ENCODE measurements at places on chromosomes 6 and 20. TPM values are rescaled to one million over a fixed set of nuclear protein-coding genes. Genes with fewer than 3 reads are reported as not detected.

Gene UFL1
- total RNA-seq = 7.3 TPM

Gene SLC2A10
- 5.4 TPM for total RNA-seq

Gene MAS1
- not detected for total RNA-seq

Gene SLC22A2
- total RNA-seq = not detected

Gene CDH26
- 0.24 TPM for total RNA-seq

Gene DEFB124
- total RNA-seq = not detected

Gene HTR1B
- total RNA-seq = 0.15 TPM

Gene TRERF1
- total RNA-seq = 2.0 TPM

Gene MDFI
- total RNA-seq = 1.8 TPM

Gene KCNG1
- 183 TPM for total RNA-seq

Gene ECT2L
- not detected for total RNA-seq

Gene MLN
- total RNA-seq = not detected

Gene GPLD1
- 1.4 TPM for total RNA-seq

Gene LAMA5
- total RNA-seq = 43.2 TPM

Gene RUNX2
- total RNA-seq = 1.5 TPM

Gene C6orf163
- 0.82 TPM for total RNA-seq

Gene FILIP1
- total RNA-seq = not detected

Gene DNAH8
- 0.03 TPM for total RNA-seq

Gene STX11
- 0.08 TPM for total RNA-seq

Gene OGFR
- total RNA-seq = 136 TPM

Gene TCFL5
- total RNA-seq = 19.8 TPM

Gene LY6G5C
- not detected for total RNA-seq

Gene DACT2
- not detected for total RNA-seq

Gene TSBP1
- total RNA-seq = 0.08 TPM

Gene DEFB132
- total RNA-seq = not detected

Gene SEL1L2
- total RNA-seq = not detected

Gene SAMD5
- total RNA-seq = 0.11 TPM

Gene PGC
- not detected for total RNA-seq

Gene AFDN
- total RNA-seq = 35.0 TPM

Gene IRAK1BP1
- total RNA-seq = 2.3 TPM
